ENCODE measurements at places on chromosomes 1 and 21.

- DNase-seq = no peak
These were observed 363.5 kb upstream of the ADGRL2 start for GRCh38 chr1:81437213-81437612.

- DNase-seq = no peak
These were observed 106.2 kb downstream of the TM2D1 start for GRCh38 chr1:61618755-61619154.

DNA sequence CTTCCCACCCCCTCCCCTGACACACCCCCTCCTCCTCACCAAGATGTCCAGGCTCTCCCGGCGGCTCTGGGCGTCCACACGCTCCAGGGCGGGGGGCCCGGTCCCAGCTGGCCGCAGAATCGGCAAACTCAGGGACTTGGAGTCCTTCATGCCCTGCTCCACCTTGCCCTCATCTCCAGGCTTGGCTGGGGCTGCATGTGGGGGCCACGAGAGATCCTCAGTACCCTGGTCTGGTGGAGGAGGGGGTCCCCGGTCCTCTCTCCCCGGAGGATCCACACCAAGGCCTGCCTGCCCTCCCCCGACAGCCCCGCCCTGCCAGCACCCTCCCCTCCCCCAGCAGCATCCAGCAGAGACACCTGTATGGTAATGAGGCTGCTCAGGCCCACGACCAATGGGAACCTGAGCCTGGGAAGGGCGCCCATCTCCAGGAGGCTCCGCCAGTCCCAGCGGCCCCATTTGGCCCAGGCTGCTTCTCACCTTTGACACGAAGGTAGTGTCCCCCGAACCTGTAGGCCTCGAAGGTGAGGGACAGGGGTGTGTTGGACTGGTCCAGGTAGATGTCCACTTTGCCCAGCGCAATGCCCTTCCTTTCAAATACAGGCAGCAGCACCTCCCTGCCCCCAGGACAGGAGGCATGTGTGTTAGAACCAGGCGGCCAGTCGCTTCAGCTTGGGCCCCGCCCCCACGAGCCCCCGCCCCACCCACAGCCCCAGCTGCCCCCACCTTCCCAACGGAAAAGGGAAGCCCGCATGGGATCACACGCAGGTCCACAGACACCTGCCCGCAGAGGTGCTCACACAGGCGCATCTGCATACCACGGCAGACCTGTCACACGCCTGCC, 8.2 kb upstream of the TNFRSF25 start:
- DNase-seq = no peak

GRCh38 chr1:110114784-110115183, 2.5 kb downstream of the UBL4B start:
- no peak for DNase-seq

GRCh38 chr1:31764312-31765040, at the start of gene ADGRB2:
Gene ADGRB2 (minus strand): TSS chr1:31764340. CDS start chr1:31757221, 7,119 bp downstream.
- DNase-seq = no peak

GRCh38 chr1:43463479-43463878, 9.7 kb upstream of the HYI start:
- DNase-seq = no peak

GRCh38 chr1:37237948-37238347, 203.6 kb upstream of the GRIK3 start:
- DNase-seq = no peak

DNA sequence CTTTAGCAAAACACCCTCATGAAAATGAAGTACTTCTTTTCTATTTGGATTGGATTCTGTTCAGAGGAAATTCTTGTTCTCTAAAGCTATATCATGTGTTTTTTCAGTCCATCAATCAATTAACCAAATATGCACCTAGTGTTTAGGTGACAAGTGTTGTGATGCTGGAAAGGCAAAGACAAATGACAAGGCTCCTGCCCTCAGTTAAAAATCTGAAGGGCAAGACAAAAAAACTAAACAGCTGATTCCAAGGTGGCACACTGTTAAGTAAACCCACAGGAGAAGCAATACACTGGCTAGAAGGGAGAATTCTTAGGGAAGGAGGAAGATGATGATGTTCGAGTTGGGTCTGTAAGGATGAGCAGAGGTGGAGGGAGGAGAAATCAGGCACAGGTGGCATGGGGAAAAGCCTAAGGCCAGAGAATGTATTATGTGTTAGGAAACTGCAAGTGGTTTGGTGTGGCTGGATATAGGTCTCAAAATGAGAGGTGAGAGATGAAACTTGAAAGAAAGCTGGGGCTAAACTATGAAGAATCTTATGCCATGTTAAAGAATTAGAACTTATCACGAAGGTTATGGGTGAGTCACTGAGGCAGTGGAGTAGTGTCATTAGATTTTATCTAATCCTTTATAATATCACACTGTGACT, 51.8 kb upstream of the GFI1 start:
- no peak for DNase-seq

GRCh38 chr1:171712341-171712740, 29.5 kb downstream of the VAMP4 start:
- no peak for DNase-seq

- DNase-seq = no peak
These were observed 738.9 kb upstream of the PTBP2 start for GRCh38 chr1:95982711-95983110.

DNA sequence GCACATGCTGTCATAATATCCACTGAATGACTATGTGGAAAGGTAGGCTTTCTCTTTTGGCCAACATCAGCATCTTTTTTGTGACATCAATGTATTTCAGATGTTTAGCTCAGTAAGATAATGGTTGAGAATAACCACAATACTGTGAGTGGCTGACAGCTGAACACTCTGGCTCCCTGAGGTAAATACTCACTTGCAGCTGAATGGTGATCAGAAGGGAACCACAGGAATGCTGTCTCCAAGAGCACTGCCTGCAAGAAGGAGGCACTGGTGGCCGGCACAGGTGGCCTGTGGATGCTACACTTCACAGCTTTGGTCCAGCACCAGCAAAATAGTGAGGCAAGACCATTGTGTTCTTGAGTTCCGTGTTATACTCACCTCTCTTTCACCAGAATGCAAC, 118.7 kb upstream of the PPM1J start:
- no peak for DNase-seq

GRCh38 chr1:163401211-163401610, 79.5 kb downstream of the NUF2 start:
- no peak for DNase-seq

GRCh38 chr21:43287111-43287760, 118.4 kb downstream of the CRYAA start:
- DNase-seq = no peak

DNA sequence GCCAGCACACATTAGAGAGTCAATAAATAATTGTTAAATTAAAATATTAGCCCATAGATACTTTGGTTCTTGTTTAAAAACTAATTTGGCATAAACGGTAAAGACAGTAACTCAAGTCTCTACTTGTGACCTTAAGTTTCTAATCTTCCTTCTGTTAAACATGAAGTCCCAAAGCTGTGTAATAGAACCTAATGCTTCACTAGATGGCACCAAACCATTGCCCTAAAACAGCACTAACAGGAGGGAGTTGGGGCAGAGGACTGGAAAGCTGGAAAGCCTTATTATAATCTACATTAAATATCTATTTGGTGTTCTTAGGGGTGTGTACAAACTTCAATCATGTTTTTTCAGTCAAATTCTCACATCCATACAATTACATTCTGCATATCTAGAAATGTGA, 176.7 kb downstream of the OLFM3 start:
- no peak for DNase-seq

DNA sequence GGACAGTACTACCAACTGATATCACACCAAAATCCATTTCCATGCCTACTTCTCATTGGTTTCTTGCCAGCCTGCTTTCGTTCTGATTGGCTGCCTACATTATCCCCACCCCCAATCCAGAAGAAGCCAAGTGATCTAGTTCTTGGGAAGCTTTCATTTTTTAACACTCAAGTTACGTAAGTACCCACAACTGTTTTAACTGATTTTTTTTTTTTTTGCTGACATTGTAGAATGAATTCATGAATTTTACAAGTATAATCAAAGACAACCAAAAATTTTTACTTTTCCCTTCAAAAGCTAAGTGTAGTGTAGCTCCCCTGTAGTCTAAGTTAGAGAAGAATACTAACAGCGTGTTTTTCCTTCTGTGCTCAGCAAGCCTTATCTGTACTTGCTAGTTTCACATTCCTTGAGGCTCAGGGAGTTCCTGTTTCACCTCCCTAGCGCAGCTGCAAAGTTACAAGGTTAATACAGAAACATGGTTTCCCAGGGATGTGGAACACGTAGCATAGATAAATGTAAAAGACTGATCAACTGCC, at the start of gene SLC9C2:
Gene SLC9C2, minus strand, starts transcription at position 17 of the 536 bp plus-strand sequence. CDS start 1,296 bp downstream, outside the sequence.
- DNase-seq = no peak

DNA sequence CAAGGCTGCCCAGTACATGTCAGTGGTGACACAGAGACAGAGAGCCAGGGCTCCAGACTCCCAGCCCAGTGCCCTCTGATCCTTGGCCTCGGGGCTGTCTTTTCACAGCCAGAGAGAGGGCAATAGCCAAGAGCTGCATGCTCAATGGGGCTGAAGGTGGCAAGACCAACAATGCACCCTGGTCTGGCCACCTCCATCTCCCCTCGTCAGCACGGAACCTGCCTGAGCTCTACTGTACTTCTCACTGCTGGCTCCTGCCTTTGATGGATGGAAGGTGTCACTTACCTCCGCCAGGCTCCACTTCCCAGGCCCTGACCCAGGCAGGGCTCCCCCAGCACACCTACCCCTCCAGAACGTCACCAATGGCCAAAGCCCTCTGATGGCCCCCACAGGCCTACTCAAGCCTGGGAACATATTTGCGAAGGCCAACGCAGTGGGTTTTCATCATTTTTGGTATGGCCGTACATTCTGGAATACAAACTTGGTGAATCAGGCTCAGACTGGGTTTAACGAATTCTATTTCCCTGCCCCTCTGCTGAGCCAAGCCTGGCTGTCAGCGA, 88.1 kb downstream of the DMRTB1 start:
- no peak for DNase-seq

GRCh38 chr21:29943885-29944284, 4.1 kb upstream of the GRIK1 start:
- DNase-seq = no peak

GRCh38 chr1:163382395-163382794, 60.6 kb downstream of the NUF2 start:
- DNase-seq = no peak

DNA sequence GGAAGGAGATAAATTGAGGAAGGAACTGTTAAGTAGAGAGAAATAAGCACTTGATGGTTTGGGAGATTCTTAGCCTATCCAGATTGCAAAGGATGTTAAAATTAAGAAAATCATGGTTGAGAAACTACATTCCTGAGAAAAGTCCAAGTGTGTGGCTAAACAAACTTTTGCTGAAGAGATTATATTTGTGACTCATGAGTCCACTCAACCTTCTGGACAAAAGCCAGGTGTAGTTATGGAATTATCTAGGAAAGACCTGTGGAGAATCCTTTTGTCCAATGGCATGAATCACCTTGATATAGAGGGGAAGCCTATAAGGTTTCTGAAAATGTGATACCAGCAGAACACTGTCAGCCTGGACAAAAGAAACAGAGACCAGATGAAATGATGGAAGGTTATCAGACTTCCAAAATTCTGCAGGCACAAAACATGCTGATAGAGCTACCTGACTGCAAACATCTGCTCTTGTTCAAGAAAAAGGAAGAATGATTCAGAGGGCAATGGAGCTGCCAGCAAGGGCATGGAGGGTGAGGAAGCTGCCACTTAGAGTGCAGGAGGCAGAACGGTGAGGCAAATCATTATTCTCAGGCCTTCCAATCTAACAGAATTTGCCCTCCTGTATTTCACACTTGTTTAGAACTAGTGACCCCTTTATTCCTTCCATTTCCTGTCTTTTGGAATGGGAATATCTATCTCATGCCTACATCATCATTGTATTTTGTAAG, 300.6 kb upstream of the PRMT6 start:
- no peak for DNase-seq

DNA sequence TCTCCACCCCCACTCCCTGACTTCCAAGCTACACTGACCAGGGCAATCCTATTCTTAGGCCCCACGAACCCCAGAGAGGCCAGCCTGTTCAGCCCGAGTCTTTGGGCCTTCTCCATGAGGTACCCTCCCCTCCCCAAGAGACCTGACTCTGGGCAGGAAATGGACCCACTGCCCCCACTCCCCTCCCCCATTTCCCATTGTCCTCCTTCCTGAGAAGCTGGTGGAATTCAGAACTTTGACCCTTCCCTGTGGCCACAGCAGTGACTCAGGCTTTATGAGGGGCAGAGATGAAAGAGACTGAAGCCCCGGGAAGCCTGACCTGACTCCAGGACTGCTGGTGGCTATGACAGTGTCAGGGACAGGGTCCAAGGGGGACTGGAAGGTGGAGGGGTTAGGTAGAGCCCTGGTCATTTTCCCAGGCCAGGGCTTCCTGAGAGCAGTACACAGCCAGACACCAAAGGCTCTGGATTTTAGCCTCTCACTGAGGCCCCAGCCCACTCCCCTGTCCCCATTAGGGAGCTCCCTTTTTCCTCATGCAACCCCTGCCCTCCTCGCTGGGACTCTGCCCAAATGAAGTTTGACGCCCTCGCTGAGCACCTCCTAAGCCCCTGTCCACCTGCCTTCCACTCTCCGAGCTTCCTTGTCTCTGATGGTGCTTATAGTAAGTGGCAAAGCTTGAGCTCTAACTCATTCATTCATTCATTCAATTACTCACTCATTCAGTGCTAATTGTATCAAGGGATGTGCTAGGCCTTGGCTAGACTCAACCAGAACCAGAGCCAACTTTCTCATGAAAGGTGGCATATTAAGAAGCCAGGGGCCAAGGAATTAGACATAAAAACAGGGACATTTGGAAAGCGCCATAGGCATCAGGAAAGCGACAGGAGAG, 3.0 kb downstream of the CRYBG2 start:
- no peak for DNase-seq

DNA sequence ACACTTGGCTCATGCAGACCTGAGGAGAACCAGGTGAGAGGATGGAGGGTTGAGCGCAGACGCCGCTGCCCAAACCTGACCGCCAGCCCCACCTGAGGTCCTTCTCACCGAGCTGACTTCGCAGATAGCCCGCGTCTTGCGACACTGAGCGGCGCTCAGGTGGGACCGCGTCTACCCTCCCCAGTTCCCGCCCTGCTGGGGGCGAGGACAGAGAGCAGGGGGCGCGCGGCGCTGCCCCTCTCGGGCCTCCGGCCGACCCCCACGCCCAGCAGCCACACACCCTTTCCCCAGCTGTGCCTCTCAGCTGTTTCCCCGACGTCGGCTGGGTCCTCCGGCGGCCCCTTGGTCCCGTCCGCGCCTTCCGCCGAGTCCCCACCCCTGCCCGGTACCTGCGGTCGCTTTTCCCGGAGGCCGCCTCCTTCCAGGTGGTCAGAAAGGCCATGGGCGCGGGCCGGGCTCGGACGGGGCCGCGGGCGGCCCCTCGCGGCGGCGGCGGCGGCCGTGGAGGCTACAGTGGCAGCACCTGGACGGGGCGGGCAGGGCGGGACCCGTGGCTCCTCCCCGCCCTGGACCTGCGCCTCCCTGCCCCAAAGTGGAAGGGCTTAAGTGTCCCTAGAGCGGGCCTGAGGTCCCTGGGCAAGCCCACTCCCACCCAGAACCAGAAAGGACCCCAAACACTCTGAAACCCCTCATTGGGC, 14.4 kb upstream of the TTC39A start:
- no peak for DNase-seq

DNA sequence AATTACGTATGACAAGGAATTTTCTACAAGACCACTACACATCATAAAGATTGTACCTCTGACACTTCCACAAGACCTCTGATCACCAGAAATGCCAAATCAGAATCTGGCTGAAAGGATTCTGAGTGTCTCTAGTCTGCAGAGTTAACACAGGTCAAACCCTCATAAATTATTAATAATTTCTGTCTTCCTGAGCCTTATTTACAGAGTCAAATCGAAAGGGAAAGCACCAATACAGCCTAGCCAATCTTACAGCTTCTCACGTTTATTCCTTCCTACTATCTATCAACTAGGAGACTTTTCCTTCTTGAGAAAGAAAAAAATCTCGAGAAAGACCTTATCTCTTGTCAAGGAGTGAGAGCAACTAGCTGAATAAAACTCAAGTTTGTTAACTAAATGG, 2151.6 kb downstream of the MRPL39 start:
- no peak for DNase-seq
